Right kidney (tissue), 9 donors: ENCODE measurements at places on chromosomes 16 and 17.

- DNase-seq: no peak
Measured at GRCh38 chr17:44581868-44582267, 24.6 kb downstream of the FZD2 start.

GRCh38 chr17:50917418-50917743 lies 51.2 kb upstream of the TOB1 start:
- no peak for DNase-seq

DNA sequence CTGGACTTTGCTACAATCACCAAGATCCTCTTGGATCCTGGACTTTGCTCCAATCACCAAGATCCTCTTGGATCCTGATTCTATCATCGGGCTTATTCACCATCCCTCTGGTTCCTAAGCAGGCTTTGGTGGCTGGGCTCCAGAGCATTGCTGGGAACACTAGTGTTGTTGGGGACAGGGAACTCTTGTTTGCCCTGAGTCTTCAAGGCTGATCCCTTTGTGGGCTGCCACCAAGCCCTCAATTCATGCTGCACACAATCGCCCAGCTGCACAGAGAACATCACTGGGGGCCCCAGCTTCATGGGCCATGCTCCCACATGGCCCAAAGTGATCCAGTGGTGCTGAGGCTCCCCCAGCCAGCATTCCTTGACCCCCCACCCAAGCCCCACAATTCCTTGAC lies 88.3 kb downstream of the TMEM132E start:
- no peak for DNase-seq

DNA sequence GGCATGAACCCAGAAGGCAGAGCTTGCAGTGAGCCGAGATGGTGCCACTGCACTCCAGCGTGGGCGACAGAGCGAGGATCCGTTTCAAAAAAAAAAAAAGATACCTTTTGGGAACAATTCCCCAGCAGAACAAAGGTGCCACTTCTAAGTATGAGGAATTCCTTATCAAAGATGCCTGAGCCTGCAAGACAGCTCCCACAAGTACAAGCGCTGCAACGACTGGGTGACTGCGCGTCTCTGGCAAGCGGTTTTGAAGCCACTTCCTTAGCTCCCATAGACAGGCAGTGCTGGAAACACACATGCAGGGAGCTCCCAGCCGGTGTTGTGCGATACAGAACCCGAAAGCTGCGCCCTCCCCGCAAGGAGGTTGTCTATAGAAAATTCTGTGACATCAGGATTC lies 60.5 kb downstream of the ADCY9 start:
- no peak for DNase-seq
